ENCODE measurements at places on chromosomes 1 and 21.

GRCh38 chr1:230237009-230237370 is 170.0 kb downstream of the GALNT2 start:
- DNase-seq, result no peak

DNA sequence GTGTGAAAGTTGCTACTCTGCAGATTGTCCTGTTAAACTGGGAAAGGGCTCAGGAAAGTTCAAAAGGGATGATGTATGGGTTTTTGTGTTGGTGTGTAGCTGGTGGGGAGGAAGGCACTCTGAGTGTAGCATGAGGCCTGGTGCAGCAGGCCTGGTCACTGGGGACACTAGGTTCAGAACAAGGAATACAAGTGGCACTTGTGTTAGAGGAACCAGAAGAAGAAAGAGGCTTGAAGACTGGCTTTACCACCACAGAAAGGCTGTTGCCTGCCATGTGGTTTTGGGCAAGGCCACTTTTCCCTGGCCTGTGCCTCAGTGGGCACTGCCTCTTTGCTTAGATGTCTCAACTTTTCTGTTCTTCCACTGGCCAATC is 122.8 kb downstream of the NOS1AP start:
- no peak for DNase-seq

- DNase-seq, result no peak
Observed at GRCh38 chr1:24289937-24290595, 29.1 kb upstream of the GRHL3 start.

DNA sequence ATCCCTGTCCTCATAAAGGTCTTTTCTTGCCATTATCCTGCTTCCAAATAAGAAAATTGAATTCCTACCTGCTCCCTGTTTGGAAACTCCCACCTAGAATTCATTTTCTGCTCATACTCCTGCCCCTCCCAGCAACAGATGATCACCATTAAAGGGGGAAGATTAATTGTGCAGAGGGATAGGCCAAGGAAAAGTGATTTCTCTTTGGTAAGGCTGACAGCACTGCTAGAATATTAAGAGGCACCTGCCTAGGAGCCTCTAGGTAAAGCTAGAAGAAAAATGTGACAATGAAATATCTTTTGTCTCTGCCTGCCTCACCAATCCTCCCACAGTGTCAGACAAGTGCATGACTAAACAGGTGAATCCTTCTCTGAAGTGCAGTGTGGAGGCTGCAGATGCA is 77.0 kb upstream of the SPATA6 start:
- DNase-seq, result no peak

DNA sequence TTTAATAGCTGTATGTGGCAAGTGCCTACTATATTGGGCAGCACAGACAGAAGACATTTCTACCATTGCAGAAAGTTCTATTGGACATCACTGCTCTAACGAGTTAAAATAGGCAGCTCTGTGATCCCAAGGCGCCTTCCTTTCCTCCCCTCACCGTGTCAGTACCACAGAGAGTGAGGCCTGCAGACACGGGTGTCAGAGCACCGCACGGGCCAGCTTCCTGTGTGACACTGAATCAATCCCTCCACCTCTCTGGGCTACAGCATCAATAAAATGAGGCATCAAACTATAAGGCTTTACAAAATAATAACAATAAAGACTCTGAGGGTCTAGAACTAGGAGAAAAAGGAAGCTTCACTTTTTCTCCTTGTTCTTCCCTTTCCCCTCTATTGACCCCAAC is 246.7 kb downstream of the FOXD2 start:
- no peak for DNase-seq

GRCh38 chr1:76105372-76105771 is 30.8 kb downstream of the ST6GALNAC3 start:
- no peak for DNase-seq

GRCh38 chr1:66413136-66413837 is 120.7 kb upstream of the SGIP1 start:
- no peak for DNase-seq

GRCh38 chr1:56958526-56958925 is 7.3 kb downstream of the C8B start:
- no peak for DNase-seq

GRCh38 chr1:232398823-232399222 is 231.1 kb downstream of the SIPA1L2 start:
- DNase-seq, result no peak

All from activated naive CD4-positive, alpha-beta T cell (primary cell).